T follicular helper cell (primary cell): ENCODE measurements at places on chromosomes 6 and 20.

GRCh38 chr6:141498977-141499376, 633.7 kb upstream of the GJE1 start:
- no peak for DNase-seq

DNA sequence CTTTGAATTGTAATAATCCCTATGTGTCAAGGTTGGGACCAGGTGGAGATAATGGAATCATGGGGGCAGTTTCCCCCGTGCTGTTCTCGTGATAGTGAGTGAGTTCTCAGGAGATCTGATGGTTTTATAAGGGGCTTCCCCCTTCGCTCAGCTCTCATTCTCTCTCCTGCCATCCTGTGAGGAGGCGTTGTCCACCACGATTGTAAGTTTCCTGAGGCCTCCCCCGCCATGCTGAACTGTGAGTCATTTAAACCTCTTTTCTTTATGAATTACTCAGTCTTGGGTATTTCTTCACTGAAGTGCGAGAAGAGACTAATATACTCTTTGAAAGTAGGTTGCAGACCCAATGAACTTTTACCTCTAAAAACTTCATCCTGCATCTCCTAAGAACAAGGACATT, 39.2 kb upstream of the KCNG1 start:
- DNase-seq: no peak

DNA sequence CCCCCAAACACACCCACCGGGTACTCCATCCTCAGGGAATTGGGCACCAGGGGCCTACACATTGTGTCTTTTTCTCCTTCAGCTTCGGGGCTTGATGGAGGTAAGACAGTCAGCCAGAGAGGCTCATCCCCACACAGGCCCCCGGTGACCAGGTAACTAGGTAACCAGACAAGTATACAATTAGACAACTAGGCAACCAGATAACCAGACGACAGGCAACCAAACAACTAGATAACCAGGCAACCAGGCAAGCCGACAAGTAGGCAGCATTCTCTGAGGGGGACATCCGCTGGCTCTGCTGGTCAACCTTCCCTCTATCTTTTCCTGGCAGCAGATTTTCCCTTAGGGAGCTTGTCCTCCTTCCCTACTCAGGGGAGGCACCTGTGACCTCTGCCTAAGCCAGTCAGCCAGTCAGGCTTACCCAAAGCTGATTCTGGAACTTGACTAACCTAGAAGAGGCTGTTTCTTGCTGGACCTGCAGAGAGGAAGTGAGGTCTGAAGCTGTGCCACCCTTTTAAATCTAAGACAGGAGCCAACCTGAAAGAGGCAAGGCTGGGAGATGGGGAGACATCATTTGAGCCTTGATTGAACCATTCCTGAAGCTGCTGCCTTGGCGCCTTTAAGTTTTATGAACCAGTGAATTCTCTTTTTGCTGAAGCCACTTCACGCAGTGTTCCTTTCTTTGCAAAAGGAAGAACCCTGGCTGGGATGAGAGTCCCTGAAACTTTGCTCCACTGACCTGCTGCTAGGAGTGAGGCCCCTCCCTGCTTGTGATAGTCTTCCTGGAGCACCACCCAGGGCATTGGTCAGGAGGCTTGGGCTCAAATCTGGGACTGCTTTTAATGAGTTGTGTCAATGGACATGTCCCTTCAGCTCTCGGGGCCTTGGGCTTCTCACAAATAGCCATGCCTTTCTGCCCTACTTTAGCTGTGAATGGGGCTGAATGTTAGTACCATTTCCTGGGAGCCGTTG, 96.4 kb upstream of the RNF24 start:
- DNase-seq: no peak

DNA sequence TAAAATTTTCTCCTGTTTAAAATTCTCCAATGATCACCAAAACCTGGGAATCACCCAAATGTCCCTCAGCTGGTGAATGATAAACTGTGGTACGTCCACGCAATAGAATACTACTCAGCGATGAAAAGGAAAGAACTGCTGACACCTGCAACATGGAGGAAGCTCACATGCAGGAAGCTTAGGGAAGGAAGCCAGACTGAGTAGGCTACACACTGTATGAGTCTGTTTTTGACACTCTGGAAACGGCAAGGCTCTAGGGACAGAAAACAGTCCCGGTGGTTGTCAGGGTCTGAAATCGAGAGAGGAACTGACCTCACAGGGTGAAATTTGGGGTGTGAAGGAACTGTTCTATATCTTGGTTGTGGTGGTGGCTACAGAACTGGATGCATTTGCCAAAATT, 25.2 kb upstream of the TLDC2 start:
- no peak for DNase-seq

- DNase-seq: no peak
Measured at GRCh38 chr6:28695715-28696114, 170.0 kb downstream of the GPX5 start.

GRCh38 chr6:153012856-153013255, 10.3 kb upstream of the MTRF1L start:
- DNase-seq: no peak

DNA sequence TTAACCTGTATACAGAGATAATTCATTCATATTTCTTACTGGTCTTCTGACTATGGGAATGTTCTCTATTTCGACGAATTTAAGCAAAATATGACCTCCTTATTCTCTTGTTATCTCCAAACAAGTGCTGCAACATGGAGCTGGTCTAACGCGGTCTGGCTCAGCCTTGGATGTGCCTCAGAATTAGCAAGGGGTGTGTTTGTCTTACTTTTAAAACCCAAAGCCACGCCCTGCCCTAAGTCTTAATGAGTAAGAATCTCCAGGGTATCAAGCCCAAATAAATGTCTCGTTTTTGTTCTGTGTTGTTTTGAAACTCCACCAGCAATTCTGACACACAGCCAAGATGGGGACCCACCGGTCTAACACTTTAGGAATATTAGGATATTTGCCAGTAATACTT, 99.2 kb downstream of the ATP9A start:
- DNase-seq: no peak

GRCh38 chr6:36053878-36054277, 26.3 kb downstream of the MAPK14 start:
- DNase-seq: no peak

GRCh38 chr6:157804448-157805327, 18.4 kb upstream of the SNX9 start:
- DNase-seq: no peak

DNA sequence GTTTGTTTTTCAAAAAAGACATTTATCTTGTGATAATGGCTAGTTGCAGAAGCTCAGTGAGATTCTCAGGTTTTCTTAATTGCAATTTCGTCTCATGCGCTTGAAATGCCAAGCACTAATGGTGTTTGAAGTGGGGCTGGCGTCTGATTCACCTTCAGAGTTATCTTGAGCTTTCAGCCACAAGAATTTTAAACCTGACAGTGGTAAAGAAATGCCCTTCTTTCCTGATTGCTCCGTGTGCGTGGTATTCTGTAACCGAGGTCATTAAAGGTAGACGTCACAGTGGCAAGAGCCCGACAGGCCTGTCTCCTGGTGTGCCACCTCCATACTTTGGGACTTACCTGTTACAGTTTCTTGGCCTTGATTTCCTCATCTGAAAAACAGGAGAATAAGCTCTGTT, 126.5 kb upstream of the QKI start:
- no peak for DNase-seq

- DNase-seq: no peak
Measured at GRCh38 chr6:105941621-105942412, 144.3 kb upstream of the PRDM1 start.

- no peak for DNase-seq
Measured at GRCh38 chr20:63215101-63216040, 560 bp downstream of the YTHDF1 start.

GRCh38 chr6:55957961-55958422, 82.6 kb upstream of the BMP5 start:
- DNase-seq: no peak

DNA sequence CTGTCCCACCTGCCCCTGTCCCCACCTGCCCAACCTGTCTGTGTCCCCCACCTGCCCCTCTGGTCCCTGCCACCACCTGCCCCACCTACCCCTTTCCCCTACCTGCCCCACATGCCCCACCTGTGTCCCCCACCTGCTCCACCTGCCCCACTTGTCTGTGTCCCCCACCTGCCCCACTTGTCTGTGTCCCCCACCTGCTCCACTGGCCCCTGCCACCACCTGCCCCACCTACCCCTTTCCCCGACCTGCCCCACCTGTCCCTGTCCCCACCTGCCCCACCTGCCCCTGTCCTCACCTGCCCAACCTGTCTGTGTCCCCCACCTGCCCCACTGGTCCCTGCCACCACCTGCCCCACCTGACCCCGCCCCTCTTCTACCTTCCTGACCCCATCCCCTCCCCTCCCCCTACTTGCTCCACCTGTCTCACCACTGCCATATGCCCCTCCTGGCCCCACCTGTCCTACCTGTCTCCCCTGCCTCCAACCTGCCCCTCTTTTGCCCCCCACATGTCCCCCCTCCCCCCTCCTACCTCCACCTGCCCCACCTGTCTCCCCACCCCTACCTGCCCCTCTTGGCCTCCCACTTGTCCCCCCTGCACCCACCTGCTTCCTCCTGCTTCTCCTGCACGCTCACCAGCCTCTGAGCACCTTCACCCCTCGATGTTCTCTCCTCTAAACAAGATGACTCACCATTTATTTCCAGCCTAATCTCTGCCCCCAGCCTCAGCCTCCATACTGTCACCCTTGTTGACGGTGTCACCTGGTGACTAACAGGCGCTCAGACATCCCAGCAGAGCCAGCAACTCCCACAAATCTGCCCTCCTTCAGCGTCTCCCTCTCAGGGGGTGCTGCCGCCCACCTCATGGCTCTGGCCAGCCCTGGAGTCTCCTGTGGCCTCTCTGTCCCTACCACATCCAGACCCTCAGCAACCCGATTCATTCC, 5.6 kb upstream of the MYT1 start:
- no peak for DNase-seq

DNA sequence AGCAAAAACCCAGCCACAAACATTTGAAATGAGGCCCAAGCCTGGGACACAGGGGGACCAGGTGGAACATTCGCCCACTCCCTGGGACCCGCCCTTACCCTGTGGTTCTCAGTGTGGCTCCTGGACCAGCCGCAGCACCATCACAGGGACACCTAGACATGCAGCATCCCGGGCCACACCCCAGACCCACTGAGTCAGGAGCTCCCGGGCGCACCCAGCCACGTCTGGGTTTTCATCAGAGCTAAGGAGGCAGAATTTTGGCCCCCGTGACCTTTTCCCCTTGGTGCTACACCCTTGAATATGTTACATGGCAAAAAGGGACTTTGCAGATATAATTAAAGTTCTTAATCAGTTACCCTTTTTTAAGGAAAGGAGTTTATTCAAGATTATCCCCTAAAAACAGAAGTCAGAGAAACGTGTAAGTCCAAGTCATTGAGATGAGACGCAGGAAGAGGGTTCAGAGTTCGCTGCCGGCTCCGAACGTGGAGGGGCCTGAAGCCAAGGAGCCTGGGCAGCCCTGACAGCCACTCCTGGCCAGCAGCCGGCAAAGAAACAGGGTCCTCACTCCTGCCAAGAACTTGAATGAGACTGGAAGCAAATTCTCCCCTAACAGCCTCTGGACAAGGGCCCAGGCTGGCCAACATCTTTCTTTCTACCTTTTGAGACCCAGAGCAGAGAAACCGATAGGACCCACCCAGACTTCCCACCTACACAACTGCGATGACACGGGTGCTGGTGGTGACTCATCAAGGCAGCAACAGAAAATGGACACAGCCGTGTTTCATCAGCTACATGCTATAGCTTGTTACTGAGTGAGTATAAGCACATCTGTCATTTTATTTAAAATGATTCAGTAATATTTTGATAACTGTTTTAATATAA, 25.3 kb downstream of the BFSP1 start:
- DNase-seq: no peak

DNA sequence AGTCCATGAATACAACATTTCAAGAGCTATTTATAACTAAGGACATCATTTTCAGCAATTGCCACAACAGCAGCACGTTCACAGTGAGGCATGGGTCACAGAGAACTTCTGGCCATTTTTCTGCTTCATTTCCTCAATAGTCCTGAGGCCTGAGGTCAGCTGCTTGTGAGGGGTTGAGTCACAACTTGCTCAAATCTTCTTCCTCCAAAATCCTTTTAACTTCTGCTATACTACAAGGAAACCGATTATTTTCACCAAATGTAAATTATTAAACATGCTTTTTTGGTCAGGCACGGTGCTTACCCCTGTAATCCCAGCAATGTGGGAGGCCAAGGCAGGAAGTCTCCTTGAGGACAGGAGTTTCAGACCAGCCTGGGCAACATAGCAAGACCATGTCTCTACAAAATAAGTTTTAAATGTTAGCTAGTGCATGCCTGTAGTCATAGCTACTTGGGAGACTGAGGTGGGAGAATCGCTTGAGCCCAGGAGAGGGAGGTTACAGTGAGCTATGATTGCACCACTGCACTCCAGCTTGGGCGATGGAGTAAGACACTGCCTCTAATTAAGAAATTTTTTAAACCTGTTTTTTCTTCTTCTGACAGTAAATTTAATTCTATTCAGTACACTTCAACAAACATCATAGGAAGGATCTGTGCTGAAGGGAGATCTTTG, 11.1 kb upstream of the SLC16A10 start:
- no peak for DNase-seq

DNA sequence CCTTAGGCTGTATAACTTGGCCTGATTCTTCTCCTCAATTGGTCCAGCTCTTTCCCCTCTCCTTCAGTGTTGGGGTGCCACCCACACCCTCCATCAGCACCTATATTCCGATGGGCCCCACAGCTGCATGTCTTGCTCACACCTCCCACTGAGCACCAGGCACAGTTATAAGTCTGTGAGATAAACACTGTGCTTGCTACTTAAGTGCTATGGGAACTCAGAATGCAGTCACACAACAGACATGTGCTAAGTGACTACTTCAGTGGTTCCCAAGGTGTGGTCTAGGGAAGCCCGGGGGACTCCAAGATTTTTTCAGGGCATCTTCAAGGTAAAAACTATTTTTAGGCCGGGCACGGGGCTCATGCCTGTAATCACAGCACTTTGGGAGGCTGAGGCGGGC, 7.3 kb downstream of the ZC3H12D start:
- no peak for DNase-seq

GRCh38 chr6:116783852-116784251, 18.3 kb upstream of the FAM162B start:
- no peak for DNase-seq

GRCh38 chr6:107082045-107082444, 33.3 kb downstream of the BEND3 start:
- DNase-seq: no peak

GRCh38 chr6:92559003-92559402, 860.4 kb downstream of the EPHA7 start:
- no peak for DNase-seq
